NCI-H2081 treated with DMSO at 0.1 percent for 48 hours (cell line): ENCODE measurements at places on chromosomes 1 and 21.

DNA sequence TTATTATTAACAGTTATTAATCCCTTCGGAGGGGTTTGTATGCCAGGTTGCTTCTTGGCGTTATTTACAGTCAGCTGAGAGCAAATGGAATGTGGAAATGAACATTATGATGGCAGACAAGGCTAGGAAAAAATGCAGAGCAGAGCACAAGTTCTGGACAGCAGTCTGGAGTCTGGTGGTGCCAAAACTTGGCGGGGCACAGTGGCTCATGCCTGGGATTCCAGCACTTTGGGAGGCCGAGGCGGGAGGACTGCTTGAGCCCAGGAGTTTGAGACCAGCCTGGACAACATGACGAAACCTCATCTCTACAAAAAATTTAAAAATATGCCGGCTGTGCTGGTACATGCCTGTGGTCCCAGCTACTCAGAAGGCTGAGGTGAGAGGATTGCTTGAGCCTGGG is 67.6 kb downstream of the CDC7 start:
- DNase-seq, result no peak

- DNase-seq, result no peak
Measured at GRCh38 chr1:39275836-39276507, 71.5 kb downstream of the MACF1 start.

DNA sequence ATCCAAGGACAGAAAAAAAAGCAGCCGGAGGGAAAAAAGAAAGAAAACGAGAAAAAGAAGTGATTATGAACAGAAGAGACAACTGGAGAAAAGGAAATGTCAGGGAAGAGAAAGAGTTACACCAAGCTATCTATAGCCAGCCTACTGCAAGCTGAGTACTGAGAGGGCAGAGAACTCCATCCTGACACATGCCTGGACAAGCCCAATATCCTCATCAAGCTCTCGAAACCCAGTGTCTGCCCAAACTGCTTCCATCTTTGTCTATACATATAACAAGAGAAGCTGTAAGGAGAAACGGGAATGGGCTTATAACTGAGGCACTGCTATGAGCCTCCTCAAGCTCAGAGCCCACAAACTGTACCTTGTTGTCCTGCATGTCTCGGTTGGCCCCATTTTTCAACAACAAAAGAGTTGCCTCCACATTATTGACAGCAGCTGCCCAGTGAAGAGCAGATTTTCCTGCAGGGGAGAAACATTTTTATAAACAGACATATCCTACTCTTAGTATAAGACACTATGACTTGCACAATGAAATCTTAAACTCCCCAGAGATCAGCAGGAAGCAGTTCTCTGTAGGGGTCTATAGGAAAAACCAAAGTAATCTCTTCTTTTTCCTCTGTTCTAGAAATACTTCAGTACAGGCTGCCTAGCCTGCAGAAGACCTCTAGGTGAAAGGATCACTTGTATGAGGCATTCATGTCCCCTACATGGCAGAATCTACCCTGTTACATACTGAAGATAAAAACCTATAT is 21.2 kb upstream of the ADAM30 start:
- no peak for DNase-seq

- DNase-seq, result no peak
Measured at GRCh38 chr1:27741121-27741520, 15.4 kb downstream of the FAM76A start.

DNA sequence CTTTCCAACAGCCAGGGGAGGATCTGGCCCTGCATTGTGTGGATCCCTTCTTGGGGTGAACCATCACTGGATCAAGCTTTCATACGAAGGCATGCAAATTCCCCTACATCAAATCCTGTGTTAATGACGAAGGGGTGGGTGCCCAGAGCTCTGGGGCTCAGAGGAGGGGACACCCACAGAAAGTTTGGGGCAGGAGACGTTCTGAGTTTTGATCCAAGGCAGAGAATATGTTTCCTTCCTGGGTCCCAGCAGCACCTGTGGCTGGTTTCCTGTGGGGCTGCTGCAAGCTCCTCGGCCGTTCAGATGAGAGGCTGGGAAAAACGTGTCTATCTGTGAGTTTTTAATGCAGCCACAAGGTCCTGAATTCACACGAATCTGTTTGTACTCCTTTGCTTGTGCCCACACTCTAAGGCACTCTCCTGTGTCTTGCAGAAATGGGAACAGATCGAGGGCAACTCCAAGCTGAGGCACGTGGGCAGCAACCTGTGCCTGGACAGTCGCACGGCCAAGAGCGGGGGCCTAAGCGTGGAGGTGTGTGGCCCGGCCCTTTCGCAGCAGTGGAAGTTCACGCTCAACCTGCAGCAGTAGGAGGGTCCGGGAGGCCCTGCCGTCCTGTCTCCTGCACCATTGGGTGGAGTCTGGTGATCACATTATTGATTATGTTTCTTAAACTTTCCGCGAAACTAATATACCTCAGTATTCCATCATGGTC is 147.1 kb downstream of the PGBD5 start:
- DNase-seq, result no peak

DNA sequence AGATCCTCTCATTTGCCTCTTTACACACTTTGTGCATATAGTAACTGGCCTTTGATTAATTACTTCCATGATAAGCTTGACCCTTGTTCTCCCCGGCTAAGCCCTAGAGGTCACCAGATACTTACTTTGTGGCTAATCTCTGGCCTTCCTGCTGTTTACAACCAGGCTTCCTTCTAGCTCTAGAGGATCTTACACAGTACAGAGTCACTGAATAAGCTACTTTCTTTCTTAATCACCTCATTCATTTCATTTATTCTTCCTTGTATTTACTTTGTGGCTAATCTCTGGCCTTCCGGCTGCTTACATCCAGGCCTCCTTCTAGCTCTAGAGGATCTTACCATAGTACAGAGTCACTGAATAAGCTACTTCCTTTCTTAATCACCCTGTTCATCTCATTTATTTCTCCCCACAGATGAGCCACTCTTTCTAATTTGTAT is 144.3 kb upstream of the C1orf21 start:
- no peak for DNase-seq

- no peak for DNase-seq
Measured at GRCh38 chr1:210123924-210124589, 108.5 kb upstream of the SERTAD4 start.

- no peak for DNase-seq
Measured at GRCh38 chr1:220677251-220677650, 12.9 kb upstream of the C1orf115 start.

DNA sequence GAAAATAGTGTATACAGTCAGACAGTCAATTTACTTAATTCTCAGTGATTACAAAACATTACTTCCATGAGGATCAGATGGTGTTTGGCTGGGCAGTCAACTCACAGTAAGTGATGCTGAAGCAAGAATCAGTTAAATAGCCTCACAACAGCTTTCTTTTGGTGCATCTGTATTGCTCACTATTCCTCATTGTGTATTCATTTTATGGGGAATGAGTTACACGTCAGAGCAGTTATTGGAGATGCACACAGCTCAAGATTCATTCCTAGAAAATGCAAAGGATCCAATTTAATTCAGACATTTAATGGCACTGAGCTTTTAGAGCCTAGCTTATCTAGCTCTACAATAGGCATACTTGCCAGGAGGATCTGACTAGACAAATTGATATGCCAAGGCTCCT is 150.6 kb downstream of the HS2ST1 start:
- no peak for DNase-seq

DNA sequence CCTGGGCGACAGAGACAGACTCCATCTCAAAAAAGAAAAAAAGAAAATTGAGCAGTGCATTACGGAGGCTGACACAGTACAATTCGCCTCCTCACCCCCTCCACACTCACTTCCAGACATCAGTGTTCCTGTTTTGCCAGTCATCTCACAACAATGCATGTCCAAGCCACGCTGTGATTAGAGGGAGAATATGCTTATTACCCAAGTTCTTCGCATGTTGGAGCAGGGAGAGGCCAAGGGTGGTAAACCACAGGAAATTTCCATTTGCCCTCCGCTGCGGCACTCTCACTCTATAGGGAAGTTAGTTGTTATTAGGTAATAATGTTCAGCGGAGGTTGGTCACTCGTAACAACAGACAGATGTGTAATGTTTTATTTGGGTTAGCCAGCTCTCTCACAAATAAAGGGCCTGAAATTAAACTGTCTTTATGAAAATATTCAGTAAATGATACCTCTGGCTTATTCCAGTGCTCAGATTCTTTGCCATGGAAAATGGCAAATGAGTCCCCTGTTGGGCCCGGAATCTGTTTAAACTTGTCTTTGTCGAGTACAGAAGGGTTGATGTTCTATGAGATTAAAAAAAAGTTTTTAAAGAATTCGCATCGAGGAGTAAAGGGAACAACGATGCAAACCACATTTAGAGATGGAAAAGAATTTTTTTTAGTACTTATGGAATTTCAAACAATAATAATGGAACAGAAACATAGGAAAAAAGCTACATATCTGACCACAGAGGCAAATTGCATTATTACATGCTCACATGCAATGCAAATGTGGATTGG is 33.1 kb downstream of the KCNJ15 start:
- no peak for DNase-seq

GRCh38 chr1:14939527-14940284 is 213.8 kb upstream of the TMEM51 start:
- DNase-seq, result no peak

DNA sequence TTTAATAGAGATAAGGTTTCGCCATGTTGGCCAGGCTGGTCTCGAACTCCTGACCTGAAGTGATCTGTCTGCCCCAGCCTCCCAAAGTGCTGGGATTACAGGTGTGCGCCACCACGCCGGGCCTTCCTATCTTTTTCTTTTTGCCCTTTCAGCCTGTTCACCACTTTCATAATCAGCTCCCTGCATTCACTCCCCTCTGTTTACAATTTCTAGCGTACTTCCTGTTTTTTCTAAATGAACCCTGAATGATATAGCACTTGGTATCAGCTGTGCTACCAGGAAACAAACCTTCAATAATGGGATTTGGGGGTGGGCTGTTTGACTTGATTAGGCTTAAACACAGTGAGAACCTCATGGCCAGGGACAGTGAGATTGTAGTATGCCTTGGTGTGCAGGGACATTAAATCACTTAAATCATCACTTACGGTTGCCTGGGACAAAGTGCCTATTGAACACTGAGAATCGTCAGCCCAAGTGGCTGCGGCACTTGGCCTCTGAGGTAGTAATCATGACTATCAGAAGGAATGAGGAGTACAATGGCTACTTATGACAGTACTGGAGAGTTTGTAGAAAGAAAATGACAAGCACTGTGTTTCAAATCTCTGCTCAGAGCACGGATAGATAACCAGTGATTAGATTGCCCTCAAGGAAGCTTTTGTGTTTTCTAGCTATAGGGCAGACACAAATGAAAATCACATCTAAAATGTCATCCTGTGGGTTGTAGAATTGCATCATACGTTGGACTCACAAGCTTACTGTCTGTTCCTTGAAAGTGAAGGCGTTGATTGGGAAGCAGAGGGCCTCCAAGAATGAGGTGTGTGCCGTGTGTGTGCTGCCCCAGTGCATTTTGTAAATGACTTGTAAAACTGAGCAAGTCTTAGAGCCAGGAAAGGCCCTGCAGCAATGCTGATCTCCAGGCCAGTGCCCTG is 661.8 kb downstream of the MATN1 start:
- DNase-seq, result no peak

GRCh38 chr1:85452948-85453347 is 12.0 kb downstream of the DDAH1 start:
- no peak for DNase-seq

- DNase-seq, result no peak
Measured at GRCh38 chr1:1197551-1198422, 8.6 kb downstream of the TNFRSF18 start.

DNA sequence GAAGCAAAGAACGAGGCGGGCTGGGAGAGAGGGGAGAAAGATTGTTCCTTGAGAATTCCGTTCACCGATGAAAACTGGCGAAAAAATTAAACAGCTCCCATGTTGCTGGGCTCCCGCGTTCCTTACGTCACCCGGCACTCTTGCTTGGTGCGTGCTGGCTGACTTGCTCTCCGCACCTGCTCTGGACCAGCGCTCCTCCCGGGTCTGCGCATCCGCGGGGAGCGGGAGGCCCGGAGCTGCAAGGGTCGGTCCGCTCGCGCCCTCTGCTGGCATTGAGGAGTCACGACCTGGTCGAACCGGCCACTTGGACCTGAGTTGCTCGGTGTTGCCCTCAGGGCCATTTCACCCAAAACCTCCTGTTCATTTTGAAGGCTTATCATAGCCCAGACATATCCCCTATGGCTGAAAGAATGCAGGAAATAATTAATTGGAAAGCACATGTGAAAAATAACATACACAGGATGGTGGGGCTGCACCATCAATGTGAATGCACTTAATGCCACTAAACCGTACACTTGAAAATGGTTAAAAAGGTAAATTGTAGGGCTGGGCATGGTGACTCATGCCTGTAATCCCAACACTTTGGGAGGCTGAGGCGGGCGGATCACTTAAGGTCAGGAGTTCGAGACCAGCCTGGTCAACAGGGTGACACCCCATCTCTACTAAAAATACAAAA is 98.9 kb upstream of the BACE2 start:
- peak; percentile 59 for DNase-seq

GRCh38 chr1:214192825-214193643 is 87.9 kb upstream of the SMYD2 start:
- DNase-seq, result no peak

GRCh38 chr1:91623020-91623419 is 122.4 kb downstream of the CDC7 start:
- DNase-seq, result no peak

GRCh38 chr1:118136187-118136941 is 48.7 kb downstream of the SPAG17 start:
- DNase-seq, result no peak

- DNase-seq, result no peak
Measured at GRCh38 chr1:2636733-2637132, 3.9 kb upstream of the MMEL1 start.

DNA sequence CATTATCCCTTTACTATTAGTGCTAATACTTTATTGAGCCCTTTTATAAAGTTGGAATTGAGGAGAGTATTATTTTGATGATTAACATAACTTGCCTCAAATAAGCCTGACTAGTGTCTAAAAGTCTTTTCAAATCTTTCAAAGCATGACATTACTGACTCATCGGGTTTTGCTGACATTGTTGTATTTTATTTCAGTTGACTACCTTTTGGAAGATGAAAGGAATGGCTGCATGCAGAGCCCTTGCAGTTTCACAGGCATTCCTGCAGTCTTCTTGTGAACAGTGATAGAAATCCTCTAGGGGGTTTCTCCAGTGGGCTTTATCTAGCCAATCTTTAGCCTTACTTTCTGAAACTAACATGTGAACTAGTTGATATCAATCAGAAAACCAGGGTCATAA is 43.0 kb upstream of the TMEM61 start:
- no peak for DNase-seq

DNA sequence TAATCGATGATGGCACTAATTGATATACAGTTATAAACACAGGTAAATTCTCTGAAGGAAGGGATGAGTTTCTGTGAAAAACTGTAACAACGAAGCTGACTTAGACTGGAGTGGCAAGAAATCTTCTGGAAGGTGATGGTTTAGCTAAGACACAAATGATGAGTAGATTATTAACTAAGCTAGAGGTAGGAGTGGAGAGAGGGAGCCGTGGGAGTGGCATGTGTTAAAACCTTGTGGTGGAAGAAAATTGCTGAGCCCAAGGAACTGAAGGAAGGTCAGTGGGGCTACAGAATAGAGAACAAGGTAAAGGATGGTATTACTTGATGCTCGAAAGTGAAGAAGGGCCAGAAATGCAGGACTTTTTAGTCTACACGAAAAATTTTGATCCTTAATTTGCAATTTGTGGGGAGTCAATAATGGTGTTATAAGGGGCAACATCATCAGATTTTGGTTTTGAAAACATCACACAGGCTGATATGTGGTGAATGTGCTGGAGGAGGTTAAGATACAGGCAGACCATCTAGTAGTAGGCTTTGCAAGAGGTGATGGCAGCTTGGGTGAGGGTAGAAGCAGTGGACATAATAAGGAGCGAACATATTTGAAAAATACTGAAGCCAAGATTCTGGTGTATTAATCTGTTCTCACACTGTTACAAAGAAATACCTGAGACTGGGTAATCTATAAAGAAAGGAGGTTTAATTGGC is 93.8 kb downstream of the S1PR1 start:
- no peak for DNase-seq
